ENCODE measurements at places on chromosomes 5 and 9. TPM values are rescaled to one million over a fixed set of nuclear protein-coding genes. Genes with fewer than 3 reads are reported as not detected.

- no peak overlapping the region for H3K27ac ChIP-seq
- no peak overlapping the region for H3K4me3 ChIP-seq
- no peak for DNase-seq
These were observed 396.4 kb downstream of the TMEM232 start for GRCh38 chr5:110329955-110330525.

The SMC2 gene
- total RNA-seq: 50.0 TPM

GRCh38 chr9:113641100-113641885 is 177.8 kb downstream of the RGS3 start:
- no peaks in the 10 kb centered on the region for H3K27me3 ChIP-seq
- H3K4me3 ChIP-seq: no peak overlapping the region
- no peaks in the 10 kb centered on the region for H3K36me3 ChIP-seq
- DNase-seq: no peak
- no peak overlapping the region for H3K27ac ChIP-seq

The ZDHHC11 gene
- total RNA-seq: 14.5 TPM

The C9orf153 gene
- total RNA-seq: 0.19 TPM

DNA sequence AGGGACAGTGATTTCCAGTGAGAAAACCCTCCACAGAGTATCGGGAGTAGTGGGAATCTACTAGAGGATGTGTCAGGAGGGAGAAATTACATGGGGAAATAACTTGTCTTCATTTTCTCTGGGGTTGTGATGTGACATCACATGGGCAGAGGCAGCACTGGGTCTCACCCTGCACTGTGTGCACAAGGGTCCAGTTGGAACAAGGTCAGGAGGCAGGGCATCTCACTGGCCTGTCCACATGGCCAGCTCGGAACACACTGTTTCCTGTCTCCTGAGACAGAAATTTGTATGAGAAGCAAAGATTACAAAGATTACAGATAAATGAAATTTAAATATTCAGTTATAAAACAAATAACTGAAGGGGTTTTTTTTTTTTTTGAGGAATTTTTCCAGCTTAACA is 62.6 kb upstream of the ECM2 start:
- peaks cover 13% of the 10 kb centered on the region for H3K4me1 ChIP-seq
- no peak for DNase-seq
- no peaks in the 10 kb centered on the region for H3K27me3 ChIP-seq
- H3K4me3 ChIP-seq: no peak overlapping the region
- peak overlapping the region; percentile 20 for H3K27ac ChIP-seq
- peaks cover 6% of the 10 kb centered on the region for H3K36me3 ChIP-seq

- no peaks in the 10 kb centered on the region for H3K27me3 ChIP-seq
- H3K27ac ChIP-seq: no peak overlapping the region
- DNase-seq: no peak
- peaks cover 2% of the 10 kb centered on the region for H3K36me3 ChIP-seq
These were observed 52.9 kb downstream of the ELL2 start for GRCh38 chr5:95908799-95909198.

The NR5A1 gene
- 0.35 TPM for total RNA-seq

- no peak overlapping the region for H3K4me3 ChIP-seq
- no peak for DNase-seq
- no peaks in the 10 kb centered on the region for H3K27me3 ChIP-seq
- H3K36me3 ChIP-seq: no peaks in the 10 kb centered on the region
- no peak overlapping the region for H3K27ac ChIP-seq
These were observed 171.9 kb downstream of the GAPVD1 start for GRCh38 chr9:125433461-125434011.

The KLF4 gene
- not detected for total RNA-seq

DNA sequence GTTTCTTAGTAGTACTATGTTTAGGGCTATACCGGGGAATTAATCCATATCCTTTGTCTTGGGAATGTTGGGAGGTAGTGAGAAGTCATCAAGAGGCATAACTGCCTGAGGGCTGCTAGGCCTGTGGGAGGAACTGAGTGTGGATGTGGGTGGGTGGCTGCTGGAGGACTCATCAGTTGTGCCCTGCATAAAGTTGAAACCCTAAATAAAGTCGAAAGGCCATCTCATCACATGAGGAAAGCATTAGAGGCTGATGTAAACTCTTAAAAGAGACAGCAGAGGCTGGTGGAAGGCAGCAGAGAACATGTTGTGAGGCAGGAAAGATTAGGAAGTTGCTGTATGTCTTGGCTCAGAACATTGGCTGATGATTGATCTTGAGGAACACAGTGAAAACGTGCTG is 143.8 kb downstream of the MAST4 start:
- peak overlapping the region; percentile 45 for H3K27ac ChIP-seq
- H3K27me3 ChIP-seq: no peaks in the 10 kb centered on the region
- H3K4me3 ChIP-seq: no peak overlapping the region
- DNase-seq: no peak
- peaks cover 13% of the 10 kb centered on the region for H3K4me1 ChIP-seq
- H3K36me3 ChIP-seq: no peaks in the 10 kb centered on the region

DNA sequence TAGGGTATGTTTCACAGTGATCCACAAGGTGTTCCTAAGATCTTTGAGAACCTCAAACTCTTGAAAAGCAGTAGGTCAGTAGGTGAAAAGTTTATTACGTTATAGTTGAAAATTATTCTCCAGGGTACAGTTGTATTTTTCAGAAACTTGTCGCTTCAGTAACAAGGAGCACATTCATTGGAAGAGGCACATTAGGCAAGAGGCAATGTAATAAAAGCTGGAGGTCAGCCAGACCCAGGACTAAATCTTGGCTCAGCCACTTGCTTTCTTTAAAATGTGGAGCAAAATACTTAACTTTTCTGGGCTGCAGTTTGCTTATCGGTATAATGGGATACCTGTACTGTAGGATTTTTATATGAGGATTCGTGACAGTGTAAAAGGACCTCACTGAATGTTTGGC is 45.6 kb downstream of the TLE4 start:
- H3K27ac ChIP-seq: peak overlapping the region; percentile 58
- peaks cover 47% of the 10 kb centered on the region for H3K4me1 ChIP-seq

The ALG2 gene
- 17.5 TPM for total RNA-seq

DNA sequence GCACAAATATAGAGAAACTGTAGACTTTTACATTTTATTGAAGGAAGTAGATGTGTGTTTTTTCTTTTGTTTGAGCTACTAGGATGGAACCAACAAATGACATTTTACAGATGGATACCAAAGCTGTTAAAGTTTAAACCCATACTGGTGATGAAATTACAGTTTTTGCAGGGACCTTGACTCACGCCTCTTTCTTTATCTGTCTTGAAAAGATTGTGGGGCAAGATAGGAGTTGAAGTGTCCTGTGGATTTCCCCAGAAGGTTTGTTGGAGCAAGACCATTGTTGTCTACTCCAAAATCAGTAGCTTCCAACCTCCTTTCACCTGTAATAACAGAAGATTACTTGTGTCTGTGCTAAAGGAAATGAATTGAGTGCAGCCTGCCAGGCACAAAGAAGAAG is 4.1 kb upstream of the C5orf63 start:
- peaks cover 29% of the 10 kb centered on the region for H3K4me1 ChIP-seq
- no peak overlapping the region for H3K27ac ChIP-seq
- H3K27me3 ChIP-seq: no peaks in the 10 kb centered on the region

DNA sequence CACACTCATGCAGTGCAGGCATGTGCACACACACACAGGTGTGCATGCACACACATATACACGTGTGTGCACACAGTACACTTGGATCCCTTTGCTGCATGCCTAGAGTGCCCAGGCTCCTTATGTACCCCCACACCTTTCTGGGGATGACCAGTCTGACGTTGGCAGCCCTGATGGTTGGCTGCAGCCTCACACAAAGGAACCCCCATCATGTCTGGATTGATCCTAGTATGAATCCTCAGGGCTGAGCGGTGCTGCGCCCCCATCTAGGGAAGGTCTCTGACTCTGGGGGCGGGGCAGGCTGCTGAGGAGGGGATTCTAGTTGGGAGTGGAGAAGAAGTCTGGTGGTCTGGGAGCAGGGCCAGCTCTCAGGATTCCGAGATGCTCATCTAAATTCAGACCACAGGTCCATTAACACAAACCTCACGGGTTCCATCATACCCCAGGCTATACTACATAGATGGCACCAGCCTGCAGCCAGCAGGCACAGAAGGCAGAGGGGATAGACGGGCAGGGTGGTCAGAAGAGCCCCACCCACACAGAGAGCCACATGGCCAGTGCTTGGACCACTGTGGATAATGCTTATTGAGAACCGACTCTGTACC is 50.5 kb upstream of the OLFM1 start:
- no peaks in the 10 kb centered on the region for H3K36me3 ChIP-seq
- H3K27me3 ChIP-seq: peaks cover 4% of the 10 kb centered on the region
- H3K4me1 ChIP-seq: no peaks in the 10 kb centered on the region
- no peak overlapping the region for H3K4me3 ChIP-seq
- H3K27ac ChIP-seq: no peak overlapping the region
- no peak for DNase-seq

DNA sequence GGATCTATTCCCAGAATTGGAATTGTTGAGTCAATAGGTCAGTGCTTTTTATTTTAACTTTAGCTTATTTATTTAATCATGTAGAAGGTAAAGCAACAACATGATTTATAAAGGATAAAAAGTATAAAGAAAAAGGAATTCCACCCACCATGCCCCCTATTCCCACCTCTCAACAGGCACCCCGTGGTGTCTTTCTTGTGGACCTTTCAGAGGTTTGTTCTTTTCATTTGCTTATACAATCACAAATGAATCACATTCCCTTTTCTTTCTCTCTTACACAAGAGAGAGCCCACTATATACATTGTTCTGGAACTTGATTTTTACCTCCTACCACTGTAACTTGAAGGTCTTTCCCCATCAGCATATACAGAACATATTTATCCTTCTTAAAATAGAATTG is 37.2 kb upstream of the SMIM32 start:
- H3K36me3 ChIP-seq: no peaks in the 10 kb centered on the region
- H3K27ac ChIP-seq: no peak overlapping the region
- peaks cover 42% of the 10 kb centered on the region for H3K27me3 ChIP-seq
- H3K4me1 ChIP-seq: peaks cover 18% of the 10 kb centered on the region
- no peak overlapping the region for H3K4me3 ChIP-seq

GRCh38 chr5:52997424-52997823 is 8.3 kb downstream of the ITGA2 start:
- H3K27ac ChIP-seq: no peak overlapping the region
- peak; percentile 26 for DNase-seq
- peaks cover 8% of the 10 kb centered on the region for H3K4me1 ChIP-seq
- peak overlapping the region; percentile 21 for H3K4me3 ChIP-seq
- H3K36me3 ChIP-seq: no peaks in the 10 kb centered on the region
- peaks cover 27% of the 10 kb centered on the region for H3K27me3 ChIP-seq

DNA sequence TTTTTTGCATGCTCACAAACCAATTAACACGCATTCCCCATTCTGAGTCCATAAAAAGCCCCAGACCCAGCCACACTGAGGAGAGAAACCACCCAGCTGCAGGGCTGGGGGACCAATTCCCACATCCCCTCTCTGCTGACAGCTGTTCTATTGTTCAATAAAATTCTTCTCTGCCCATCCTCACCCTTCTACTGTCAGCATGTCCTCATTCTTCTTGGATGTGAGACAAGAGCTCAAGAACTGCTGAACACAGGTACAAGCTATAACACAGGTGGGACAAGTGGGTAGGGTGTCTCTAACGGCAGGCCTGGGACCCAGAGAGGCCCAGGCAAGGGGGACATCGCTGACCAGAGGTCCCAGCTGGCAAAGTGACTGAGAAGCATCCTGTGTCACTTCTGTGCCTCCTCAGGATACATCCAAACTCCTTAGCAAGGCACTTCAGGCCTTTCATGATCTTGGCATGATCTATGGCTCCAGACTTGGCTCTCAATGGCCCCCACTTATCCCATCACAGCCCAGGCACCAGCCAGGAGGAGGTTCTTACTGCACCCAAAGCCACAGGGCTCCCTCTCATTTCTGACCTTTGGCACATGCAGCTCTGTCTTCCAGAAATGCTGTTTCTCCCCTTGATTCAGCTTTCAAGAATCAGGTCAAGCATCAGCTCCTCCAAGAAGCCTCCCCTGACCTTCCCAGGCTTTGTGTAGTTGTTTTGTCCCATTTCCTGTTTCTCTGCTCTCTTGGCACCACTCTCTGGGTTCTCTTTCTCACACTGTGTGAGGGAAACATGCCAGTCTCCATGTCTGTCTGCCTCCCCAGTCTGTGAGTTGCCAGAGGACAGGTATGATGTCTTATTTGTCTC is 7.3 kb upstream of the ALDH1B1 start:
- DNase-seq: no peak
- peaks cover 20% of the 10 kb centered on the region for H3K4me1 ChIP-seq
- H3K27me3 ChIP-seq: peaks cover 6% of the 10 kb centered on the region

DNA sequence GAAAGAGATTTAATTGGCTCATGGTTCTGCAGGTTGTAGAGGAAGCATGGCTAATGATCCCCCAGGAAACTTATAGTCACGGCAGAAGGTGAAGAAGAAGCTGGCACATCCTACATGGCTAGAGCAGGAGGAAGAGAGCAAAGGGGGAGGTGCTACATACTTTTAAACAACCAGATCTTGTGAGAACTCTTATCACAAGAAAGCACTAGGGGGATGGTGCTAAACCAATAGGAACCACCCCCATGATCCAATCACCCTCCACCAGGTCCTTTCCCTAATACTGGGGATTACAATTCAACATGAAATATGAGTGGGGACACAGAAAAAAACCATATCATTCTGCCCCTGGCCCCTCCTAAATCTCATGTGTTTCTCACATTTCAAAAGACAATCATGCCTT is 147.2 kb upstream of the EPB41L4A start:
- no peak overlapping the region for H3K4me3 ChIP-seq
- H3K4me1 ChIP-seq: no peaks in the 10 kb centered on the region
- H3K27ac ChIP-seq: no peak overlapping the region
- peaks cover 9% of the 10 kb centered on the region for H3K36me3 ChIP-seq
- no peak for DNase-seq

- H3K4me1 ChIP-seq: peaks cover 4% of the 10 kb centered on the region
- no peaks in the 10 kb centered on the region for H3K36me3 ChIP-seq
- DNase-seq: no peak
- H3K27ac ChIP-seq: no peak overlapping the region
- H3K4me3 ChIP-seq: no peak overlapping the region
These were observed 472.8 kb downstream of the CDK5RAP2 start for GRCh38 chr9:120107138-120107537.

The PTCH1 gene
- 70.8 TPM for total RNA-seq

The ADAMTS12 gene
- total RNA-seq: 10.8 TPM

DNA sequence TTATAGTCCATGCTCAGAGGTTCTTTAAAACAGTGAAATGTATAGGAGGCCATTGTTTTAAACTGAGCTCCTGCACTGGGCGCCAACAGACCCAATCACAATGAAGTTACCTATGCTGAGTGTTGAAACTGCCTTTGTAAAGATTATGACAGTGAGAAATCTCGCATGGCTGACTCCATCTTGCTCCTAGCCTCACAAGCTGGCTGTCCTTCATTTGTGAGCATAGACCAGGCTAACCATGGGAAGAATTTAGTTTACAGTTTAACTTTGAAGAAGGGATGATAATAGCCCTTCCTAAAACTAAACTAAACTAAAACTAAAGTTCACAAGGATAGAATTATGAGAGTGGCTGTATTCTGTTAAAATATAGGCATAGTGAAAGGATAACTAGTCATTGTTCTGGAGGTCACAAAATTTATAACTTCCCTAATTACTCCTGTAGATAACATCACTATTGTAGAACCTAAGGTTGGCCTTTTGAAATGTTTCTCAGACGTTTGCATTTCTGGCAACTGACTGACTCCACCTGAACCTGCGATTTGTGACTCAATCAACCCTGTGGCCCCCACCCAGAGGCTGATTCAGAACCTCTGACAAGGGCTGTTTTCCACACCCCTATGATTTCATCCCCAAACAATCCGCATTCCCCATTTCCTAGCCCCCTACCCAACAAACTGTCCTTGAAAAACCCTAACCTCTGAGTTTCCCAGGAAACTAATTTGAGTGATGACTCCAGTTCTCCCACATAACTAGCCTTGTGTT is 59.1 kb downstream of the HMHB1 start:
- no peak for DNase-seq
- no peaks in the 10 kb centered on the region for H3K36me3 ChIP-seq
- H3K27ac ChIP-seq: no peak overlapping the region
- no peak overlapping the region for H3K4me3 ChIP-seq

- no peaks in the 10 kb centered on the region for H3K27me3 ChIP-seq
- peaks cover 27% of the 10 kb centered on the region for H3K36me3 ChIP-seq
- H3K4me3 ChIP-seq: no peak overlapping the region
- H3K4me1 ChIP-seq: peaks cover 45% of the 10 kb centered on the region
These were observed 8.3 kb downstream of the C1QTNF3 start for GRCh38 chr5:34034534-34035327.
